ENCODE measurements at places on chromosomes 4 and X. TPM values are rescaled to one million over a fixed set of nuclear protein-coding genes. Genes with fewer than 3 reads are reported as not detected.

NIPAL1 gene
- 0.51 TPM for total RNA-seq

TRIM61 gene
- 2.1 TPM for total RNA-seq

- DNase-seq: no peak
Observed at GRCh38 chrX:155778844-155779553, 102.1 kb upstream of the VAMP7 start.

IL2 gene
- total RNA-seq: not detected

DNA sequence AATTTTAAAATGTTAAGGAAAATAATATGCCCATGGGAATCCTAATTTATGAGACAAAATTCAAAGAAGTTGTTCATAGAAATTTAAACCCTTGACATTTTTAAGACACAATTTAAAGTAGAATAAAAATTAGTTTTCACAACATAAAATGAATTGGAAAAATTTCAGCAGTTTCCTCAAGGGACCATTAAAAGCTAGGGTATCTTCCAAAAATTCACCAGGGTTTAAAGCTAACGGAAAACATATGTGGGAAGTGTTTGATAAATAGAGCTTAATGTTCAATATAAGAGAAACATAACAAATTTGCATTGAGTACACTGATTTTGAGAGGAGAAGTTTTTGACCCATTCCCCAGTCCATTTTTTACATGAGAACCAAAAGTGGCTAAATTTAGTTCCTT lies 228.9 kb upstream of the TTC29 start:
- DNase-seq: no peak
